Esophagus squamous epithelium (tissue), 5 donors: ENCODE measurements at places on chromosomes 2 and 18. TPM values are rescaled to one million over a fixed set of nuclear protein-coding genes. Genes with fewer than 3 reads are reported as not detected.

Gene TSHZ1
- total RNA-seq: 5.4 TPM

Gene MERTK
- total RNA-seq: 13.7 TPM

Gene GNLY
- total RNA-seq: 6.1 TPM

Gene CCDC85A
- 0.61 TPM for total RNA-seq

Gene ALK
- total RNA-seq: 0.19 TPM

Gene TDRD15
- not detected for total RNA-seq

Gene SPP2
- total RNA-seq: not detected
